Astrocyte (in vitro differentiated cells and primary cell): ENCODE measurements at places on chromosomes 4 and X.

GRCh38 chr4:173014836-173015235 is 153.8 kb upstream of the GALNT7 start:
- no peak for DNase-seq

- peak; percentile 30 for DNase-seq
These were observed 690.2 kb downstream of the FAT4 start for GRCh38 chr4:126004941-126005340.

DNA sequence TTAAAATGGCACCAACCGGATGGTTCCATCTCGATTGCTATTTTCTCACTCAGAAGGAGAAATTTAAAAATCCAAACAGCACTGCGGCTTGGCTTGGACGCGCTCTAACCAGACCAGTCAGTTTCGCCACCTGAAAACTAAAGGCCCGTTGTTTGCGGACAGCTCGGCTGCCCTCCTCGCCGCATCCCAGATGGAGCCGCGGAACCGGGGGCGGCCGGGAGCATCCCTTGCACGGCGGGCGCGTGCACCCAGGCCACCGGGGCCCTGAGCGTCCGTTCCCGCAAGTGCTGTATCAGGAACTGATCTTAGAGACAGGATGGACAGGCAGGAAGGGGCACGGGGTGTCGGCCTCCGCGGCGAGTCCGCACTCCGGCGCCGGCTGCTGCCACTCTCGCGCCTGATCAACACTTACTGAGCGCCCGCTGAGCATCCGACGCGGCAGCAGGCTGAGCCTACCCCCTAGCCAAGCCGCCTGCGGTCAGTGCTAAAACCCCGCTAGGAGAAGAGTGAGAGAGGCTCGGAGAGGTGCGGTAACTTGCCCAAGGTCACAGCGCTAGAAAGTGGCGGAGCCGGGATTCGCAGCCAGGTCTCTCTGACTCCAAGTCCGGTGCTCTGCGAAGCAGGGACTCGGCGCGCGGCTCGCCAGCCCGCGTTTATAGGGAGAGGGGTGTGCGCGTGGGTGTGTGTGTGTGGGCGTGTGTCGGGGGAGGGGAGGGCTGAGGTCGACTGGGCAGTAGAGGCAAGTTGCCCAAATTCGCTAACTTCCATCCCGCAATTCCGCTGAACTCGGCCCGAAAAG is at the start of gene CITED1:
TSS of gene CITED1 (minus strand) at position 629 of the 799 bp plus-strand sequence. CDS start 3,045 bp downstream, outside the sequence.
- DNase-seq: no peak

DNA sequence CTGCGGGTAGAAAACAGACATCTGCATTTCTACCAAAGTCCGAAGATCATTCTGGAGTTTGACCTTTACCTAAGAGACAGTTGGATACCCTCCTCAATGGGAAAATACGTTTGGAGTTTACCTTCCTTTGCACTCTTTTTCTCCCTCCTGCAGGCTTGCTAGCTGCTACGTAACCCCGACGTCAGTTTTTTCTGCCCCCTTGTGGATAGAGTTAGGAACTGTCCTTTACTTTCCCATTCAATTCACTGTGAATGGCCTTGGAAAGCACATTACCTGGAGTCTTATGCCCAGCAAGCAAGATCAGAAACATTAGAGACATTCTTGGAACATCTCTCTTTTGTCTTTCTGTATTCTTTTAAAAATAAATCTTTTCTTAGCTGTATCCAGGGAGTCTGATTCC is 250.7 kb downstream of the NAP1L3 start:
- no peak for DNase-seq

DNA sequence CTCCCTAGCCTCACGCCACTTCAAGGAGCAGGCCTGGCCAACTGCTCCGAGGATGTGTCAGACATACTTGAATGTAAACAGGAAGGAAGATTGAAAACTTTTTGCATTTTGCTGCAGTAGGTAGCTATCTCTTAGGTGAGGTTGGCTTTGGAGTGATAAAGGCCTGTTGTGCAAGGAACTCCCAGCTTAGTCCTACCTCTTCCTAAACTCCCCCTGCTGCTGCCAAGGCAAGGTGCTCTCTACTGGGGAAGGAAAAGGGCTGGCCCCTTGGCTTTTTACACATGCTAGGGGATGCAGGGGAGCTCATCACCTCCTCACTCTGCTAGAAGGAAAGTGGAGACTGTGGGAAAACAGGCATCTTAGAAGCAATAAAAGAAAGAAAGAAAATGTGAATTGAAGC is 10.7 kb upstream of the BRS3 start:
- DNase-seq: no peak

- DNase-seq: no peak
These were observed 148.8 kb downstream of the GPC3 start for GRCh38 chrX:133836561-133836960.

- peak; percentile 23 for DNase-seq
These were observed 373.6 kb upstream of the MAGEB2 start for GRCh38 chrX:29841750-29842149.

GRCh38 chr4:138875891-138876608 is 139.5 kb upstream of the NOCT start:
- DNase-seq: peak; percentile 95

DNA sequence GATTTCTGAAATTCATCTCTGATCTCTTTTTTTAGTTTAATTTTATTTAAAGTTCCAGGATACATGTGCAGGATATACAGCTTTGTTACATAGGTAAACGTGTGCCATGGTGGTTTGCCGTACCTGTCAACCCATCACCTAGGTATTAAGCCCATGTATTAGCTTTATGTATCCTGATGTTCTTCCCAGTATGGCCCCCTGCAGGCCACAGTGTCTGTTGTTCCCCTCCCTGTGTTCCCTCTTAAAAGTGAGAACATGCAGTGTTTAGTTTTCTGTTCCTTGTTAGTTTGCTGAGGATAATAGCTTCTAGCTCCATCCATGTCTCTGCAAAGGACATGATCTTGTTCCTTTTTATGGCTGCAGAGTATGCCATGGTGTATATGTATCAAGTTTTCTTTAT is 153.2 kb downstream of the RAPGEF2 start:
- no peak for DNase-seq

DNA sequence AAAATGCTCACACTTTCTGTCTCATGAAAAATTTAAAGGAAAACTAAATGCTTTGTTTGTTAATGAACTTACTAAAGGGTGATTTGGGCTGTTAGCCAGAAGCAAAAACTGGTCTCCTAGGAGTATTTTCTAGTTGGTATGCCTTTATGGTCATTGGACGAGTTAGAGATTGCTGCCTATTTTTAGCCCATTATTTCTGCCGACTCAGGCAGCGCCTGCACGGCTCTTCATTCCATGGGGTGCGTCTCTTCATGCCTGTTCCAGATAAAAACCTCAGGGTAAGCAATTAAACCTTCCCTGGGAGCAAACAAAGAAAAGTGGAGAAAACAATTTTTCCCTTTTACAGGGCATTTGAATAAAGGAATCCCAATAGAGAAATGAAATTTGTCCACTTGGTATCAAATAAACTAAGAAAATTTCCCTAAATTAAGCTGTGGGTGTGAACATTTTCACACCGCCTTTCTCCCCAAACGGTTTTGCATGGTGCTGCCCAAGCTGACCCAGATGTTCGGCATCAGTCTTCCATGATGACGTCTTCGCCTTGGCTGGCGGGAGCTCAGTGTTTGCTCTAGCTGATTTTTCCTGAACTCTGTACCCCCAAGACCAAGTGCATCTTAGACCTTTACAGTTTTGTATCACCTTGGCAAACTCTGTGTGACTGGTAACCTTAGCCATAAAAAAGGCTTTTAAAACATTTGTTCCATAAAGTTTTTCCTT is 61.7 kb upstream of the ADGRG2 start:
- DNase-seq: no peak

- DNase-seq: peak; percentile 89
These were observed 74.4 kb downstream of the RNF150 start for GRCh38 chr4:141058591-141059512.

- peak; percentile 31 for DNase-seq
These were observed 198.7 kb downstream of the QDPR start for GRCh38 chr4:17313194-17313593.

DNA sequence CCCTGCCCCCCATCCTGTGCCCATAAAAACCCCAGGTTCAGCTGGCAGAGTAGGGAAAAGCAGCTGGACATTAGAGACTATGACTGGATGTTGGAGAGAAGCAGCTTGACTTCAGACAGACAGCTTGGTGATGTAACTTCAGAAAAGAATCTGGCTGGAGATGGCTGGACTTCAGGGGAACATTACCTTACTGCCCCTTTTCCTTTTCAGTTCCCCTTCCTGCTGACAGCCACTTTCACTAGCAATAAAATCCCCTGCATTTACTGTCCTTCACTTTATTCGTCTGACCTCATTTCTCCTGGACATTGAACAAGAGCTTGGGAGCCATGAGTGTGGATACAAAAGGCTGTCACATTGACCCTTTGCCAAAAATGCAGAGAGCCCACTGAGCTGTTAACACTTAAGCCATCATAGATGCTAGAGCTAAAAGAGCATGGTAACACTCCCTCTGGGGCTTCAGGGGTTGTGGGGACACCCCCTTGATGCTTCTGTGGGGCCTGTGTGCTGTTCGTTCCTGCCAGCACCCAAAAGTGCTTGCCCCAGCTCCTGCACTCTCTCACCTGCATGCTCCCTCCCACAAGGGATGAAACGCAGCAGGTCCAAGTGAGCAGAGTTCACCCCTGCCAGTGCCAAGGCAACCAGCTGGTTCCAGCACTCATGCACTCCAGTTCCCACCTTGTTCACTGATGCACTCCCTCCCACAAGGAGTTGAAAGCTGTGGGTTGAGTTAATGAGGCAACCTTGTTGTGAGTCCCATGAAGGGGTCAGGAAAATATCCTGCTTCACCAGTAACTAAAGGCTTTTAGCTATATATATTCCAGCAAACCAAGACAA is 263.8 kb upstream of the NDST3 start:
- no peak for DNase-seq

- no peak for DNase-seq
These were observed 450.6 kb upstream of the TENM3 start for GRCh38 chr4:181792641-181793040.

GRCh38 chrX:13938051-13938828 is 91.5 kb downstream of the GEMIN8 start:
- no peak for DNase-seq

- DNase-seq: no peak
These were observed 671 bp upstream of the FHIP1A start for GRCh38 chr4:151408380-151408629.

DNA sequence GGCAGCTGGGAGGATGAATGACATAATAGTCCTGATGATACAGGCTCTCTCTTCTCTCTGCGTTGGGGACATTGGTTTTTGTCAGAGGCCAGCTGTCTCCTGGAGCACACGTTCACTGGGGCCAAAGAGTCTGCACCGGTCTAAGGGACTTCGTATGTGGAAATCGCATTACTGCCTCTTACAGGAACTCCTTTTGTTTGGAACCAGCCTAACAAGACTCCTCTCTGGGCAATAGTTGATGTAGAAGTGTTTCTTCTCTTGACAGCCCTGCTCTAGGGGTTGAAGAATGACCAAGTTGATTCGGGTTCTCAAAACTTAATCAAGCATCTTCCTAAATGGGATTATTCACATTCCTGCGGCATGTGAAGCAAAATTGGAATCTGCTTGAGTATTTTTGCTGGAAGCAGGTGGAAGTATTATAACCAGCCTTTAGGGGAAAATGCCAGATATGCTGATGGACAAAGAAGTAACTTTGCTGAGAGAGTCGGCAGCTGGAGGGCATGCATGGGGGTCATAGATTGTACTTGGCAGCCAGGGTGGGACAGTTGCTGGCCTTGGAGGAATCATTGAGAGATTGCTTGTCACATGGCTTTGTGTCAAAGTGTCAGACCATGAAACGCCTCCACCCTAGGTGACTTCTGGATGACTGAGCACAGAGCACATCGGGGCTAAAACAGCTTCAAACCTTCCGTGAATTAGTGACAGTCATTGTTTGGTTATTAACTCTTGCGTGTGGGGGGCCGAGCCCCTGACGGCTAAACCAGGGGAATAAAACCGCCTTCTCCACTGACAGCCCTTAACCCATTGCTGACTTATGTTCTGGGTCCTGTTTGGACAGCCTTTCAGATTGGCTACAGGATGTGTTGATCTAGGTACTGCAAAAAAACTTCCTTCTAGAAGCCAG is 34.4 kb upstream of the SLC34A2 start:
- peak; percentile 68 for DNase-seq

- peak; percentile 80 for DNase-seq
These were observed 204.2 kb downstream of the PABPC4L start for GRCh38 chr4:133997436-133997835.

- peak; percentile 61 for DNase-seq
These were observed 325.2 kb downstream of the MAPK10 start for GRCh38 chr4:86034616-86035015.

DNA sequence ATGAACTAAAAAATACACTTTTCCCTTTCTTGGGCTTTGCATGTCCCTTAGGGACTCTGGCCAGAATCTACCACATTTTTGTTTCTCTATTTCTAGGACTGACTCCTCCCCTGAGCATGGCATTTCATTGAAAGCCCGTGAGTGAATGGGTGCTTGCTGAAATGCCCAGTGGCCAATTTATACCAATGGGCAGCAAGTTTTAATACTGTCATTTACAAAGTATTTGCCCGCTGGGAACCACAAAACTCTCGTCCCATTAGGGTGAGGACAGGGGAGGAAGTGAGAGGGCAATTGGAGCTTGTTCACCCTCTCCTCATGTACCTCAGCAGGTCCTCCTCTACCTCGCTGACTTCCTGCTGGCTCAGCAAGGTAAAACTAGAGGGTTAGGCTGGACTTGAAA is 1.1 kb downstream of the SRPX2 start:
- DNase-seq: peak; percentile 16

- peak; percentile 45 for DNase-seq
These were observed 231.5 kb downstream of the PCDH18 start for GRCh38 chr4:137300776-137301175.

- no peak for DNase-seq
These were observed 1084.9 kb downstream of the RPA4 start for GRCh38 chrX:97968376-97969163.

DNA sequence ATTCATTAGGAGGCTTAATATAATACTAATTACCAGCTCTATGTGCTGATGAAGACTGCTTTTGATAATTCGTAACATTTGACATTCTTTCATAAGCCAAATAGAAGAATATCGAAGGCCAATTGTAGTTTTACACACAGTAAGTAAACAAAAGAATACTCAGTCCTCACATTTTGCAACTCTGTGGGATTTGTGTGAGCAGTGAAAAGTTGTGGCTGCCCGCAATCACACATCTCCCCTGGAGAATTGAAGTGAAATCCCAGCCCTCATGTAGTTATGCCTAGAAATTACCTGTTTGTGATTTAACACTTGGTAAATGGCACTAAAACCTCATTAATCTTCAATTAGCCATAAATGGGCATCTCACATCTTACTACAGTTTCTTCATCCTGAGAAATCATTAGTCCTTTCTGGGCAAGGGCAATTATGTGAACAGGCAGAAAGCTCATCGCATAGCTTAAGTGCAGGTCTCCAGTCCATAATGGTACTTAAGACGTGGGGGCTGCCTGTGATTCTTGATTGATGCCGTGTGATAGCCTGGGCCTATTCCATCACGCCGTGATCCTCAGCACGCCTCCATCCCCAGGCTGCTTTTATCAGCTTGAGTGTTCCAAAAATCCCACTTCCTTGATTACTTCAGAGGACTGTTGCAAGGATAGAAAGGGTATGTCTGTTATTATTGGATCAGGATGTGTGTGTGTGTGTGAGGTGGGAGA is 97.9 kb upstream of the METTL14 start:
- DNase-seq: no peak

GRCh38 chrX:118225711-118226428 is 109.3 kb upstream of the KLHL13 start:
- peak; percentile 20 for DNase-seq
